NCI-H526 (cell line): ENCODE measurements at places on chromosomes 1 and 21.

DNA sequence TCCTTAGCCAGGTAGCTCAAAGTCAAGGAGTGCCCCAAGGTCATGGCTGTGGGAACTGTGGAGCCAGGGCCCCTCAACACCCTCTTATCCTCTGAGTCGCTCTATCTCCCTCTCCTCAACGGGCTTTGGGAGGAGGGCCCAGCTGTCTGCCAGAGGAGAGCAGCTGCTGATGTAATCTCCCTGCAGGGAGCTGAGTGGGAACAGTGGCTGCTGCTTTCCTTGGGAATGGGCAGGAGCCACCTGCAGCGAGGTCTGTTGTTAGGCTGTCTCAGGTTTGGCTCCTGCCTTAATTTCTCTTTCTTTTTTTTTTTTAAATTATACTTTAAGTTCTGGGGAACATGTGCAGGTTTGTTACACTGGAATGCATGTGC is 58.8 kb upstream of the MAP1LC3C start:
- no peak for DNase-seq

DNA sequence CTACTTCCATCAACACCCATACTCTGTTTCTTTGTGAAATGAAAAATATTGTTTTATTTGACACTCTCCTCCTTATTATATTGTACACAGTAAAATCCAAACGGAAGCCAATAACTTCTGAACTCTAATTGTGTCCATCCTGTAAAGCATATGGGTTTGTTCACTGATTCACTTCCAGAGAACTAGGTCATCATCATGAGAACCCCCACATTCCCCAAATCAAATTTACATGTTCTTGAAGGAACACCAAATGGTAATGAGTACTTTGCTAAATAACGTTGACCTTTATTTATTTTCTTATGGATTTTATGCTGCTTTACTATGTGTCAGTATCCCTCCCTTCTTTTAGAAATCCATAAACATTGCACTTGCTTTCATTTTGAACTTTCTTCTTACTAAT is 213.4 kb upstream of the CACYBP start:
- DNase-seq: no peak

DNA sequence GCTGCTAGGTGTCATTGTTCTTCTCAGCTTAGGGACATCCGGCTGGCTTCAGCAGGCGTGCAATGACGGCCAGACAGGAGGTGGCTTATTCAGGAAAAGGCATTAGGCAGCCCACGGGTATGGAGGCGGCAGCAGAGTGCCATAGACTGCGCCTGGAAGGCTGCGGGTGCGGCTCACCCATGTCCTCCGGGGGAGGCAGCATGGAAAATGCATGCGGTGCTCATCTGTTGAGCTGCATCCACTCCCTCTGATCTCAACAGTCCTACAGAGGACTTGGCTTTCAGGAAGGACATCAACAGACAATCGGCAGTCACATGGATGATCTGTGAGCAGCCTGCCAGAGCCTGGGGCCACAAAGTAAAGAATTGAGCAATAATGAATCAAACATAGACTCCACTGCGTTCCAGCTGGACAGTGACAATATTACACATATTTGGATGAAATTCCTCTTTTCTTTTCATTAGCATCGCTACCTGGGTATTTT is 42.9 kb downstream of the UMODL1 start:
- no peak for DNase-seq

- no peak for DNase-seq
Measured at GRCh38 chr1:38466487-38466886, 393.1 kb downstream of the RRAGC start.

DNA sequence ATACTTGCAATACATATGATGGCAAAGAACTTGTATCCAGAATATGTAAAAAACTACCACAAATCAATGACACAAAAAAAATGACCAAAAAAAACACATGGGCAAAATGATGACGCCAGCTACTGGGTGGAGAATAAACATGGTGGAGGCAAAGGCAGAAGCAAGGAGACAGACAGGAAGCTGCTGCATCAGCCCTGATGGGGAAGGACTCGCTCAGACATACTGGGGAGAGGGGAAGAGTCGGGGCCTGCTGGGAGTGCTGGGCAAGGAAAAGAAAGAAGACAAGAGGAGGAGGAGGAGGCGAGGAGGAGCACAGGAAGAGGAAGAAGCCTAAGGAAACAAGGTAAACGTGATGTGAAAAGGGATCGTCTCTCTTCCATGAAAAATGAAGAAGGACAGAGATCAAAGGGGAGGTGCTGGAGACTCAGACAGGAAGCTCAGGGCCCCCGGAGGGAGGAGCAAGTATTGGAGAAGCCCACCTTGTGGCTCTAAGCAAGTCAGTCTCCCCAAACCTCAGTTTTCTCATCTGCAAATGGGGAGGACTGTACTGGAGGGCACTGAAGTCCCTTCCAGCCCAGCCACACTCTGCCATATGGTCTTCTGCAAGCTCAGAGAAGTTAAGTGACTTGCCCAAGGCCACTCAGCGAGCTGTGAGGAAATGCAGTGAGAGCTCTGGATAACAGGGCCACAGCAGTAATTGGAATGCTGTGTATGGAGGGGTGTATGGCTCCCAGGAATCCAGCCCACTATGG is 24.2 kb downstream of the OLFML2B start:
- no peak for DNase-seq

DNA sequence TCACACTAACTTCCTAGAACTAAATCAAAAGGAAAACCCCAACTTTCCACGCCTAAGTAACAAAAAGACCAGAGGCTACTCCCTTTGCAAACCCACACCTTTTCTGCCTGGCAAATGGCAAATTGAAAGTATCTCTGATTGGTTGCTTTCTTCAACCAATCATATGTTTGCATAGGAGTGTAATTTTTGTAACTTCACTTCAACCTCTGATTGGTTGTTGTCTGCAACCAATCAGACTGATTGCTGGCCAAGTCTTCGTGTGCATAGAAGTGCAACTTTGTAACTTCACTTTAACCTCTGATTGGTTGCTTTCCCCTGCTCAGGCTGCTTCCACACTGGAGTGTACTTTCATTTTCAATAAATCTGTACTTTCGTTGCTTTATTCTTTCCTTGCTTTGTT is 36.9 kb upstream of the PADI2 start:
- no peak for DNase-seq

GRCh38 chr1:1517973-1518620 is 6.1 kb downstream of the ATAD3A start:
- no peak for DNase-seq

DNA sequence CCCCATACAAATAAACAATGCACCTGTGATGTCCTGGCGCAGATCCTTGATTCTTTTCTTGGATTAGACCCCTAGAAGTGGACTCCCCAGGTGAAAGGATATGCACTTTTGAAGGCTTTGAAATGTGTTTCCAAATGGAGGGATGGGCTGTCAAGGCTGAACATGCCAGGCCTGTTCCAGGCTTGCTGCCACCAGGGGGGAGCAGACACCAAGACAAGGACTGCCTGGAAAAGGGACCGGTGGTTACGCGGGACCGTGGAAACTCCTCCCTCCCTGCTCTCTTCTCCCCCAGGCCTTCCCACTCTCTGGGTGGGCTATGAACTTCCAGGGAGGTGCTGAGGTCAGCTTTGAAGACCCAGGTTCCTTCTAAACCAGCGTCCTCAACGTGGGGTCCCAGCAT is 12.7 kb downstream of the C1QB start:
- peak; percentile 25 for DNase-seq

- no peak for DNase-seq
Measured at GRCh38 chr1:83928396-83928795, 70.5 kb downstream of the TTLL7 start.

GRCh38 chr21:33808715-33809367 is 106.8 kb downstream of the ATP5PO start:
- DNase-seq: no peak
